ENCODE measurements at places on chromosomes 5 and 9. TPM values are rescaled to one million over a fixed set of nuclear protein-coding genes. Genes with fewer than 3 reads are reported as not detected.

The RAB3C gene
- not detected for total RNA-seq

The CKMT2 gene
- 2.8 TPM for total RNA-seq

The PPIC gene
- 59.2 TPM for total RNA-seq

The IL3 gene
- total RNA-seq = not detected

The LTC4S gene
- 6.1 TPM for total RNA-seq

The PCDHGB7 gene
- 17.3 TPM for total RNA-seq

The CSF1R gene
- not detected for total RNA-seq
